ENCODE measurements at places on chromosomes 16 and 17. TPM values are rescaled to one million over a fixed set of nuclear protein-coding genes. Genes with fewer than 3 reads are reported as not detected.

The PROCA1 gene
- total RNA-seq = 1.4 TPM

The TPSD1 gene
- total RNA-seq = not detected

The ZSCAN10 gene
- not detected for total RNA-seq

The FBXW10 gene
- 0.95 TPM for total RNA-seq

The KCNJ2 gene
- 0.15 TPM for total RNA-seq
